ENCODE measurements at places on chromosomes 6 and 20.
A peak's percentile ranks its signal among the peaks of the same experiment; 100 is the strongest.

GRCh38 chr6:44161997-44162338 lies 3.3 kb downstream of the CAPN11 start:
- no peak for DNase-seq

DNA sequence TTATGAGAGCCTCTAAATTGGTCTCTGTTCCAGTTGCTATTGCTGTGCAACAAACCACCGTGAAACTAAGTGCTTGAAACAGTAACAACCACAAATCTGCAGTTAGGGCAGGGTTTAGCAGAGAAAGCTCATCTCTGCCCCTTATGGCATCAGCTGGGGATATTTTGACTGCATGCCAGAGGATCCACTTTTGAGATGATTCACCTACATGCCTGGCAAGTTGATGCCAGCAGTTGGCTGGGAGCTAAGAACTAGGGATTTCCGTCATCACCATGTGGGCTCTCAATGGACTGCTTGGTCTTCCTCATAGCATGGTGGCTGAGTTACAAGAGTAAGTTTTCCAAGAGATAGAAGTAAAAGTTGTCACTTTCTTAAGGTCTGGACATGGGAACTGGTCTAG lies 35.1 kb downstream of the PLCB4 start:
- DNase-seq = no peak

GRCh38 chr6:56887086-56887485 lies 67.8 kb upstream of the BEND6 start:
- no peak for DNase-seq

DNA sequence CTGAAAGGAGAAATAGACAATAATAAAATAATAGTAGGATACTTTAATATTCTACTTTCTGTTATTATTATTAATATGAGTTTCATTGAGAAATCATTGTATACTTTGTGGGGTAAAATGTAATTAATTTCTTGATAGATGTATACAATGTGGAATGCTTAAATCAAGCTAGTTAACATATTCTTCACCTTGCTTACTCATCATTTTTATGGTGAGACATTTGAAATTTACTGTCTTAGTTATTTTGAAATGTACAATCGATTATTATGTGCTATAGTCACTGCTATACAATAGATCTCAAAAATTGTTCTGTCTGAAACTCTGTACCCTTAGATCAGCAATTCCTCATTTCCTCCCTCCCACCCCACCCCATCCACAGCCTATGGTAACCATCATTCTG lies 720.3 kb downstream of the RNF144B start:
- DNase-seq = no peak

- DNase-seq = no peak
Observed at GRCh38 chr6:81624453-81624852, 128.0 kb downstream of the TENT5A start.

DNA sequence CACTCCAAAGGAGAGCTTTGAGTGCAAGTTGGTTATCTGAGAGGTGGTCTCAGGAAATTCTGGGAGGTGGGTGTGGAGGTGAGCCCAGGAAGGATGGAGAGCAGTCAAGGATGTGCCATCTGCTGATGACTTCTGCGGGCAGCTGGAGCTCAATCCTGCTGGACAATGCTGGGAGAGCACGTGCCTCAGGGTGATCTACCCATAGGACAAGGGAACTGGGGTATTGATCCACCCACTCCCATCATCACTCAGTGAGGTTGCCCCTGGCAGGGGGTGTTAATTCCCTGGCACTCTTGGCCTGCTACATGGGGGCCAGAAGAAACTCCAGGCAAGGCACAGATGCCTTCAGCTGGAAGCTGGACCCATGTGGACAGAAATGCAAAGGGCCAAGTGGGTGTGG lies 7.1 kb upstream of the ZBP1 start:
- DNase-seq = peak; percentile 48

DNA sequence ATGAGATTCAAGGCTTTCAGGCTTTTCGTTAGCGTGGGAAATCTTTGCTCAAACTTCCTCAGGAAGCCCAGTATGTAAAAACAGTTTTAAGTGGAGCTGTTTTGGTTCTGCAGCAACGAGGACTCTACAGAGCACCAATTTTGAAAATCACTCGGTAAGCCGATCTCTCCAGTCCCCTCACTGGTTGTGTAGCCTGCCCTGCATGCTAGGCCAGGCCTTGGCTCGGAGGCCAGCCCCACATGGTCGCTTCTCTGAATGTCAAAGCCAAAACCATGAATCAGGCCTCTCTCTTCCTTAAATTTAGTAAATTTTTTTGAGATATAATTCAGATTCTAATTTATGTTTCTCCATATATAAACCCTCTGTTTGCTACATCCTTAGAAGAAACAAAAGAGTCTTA lies 108.0 kb downstream of the CHD6 start:
- no peak for DNase-seq

DNA sequence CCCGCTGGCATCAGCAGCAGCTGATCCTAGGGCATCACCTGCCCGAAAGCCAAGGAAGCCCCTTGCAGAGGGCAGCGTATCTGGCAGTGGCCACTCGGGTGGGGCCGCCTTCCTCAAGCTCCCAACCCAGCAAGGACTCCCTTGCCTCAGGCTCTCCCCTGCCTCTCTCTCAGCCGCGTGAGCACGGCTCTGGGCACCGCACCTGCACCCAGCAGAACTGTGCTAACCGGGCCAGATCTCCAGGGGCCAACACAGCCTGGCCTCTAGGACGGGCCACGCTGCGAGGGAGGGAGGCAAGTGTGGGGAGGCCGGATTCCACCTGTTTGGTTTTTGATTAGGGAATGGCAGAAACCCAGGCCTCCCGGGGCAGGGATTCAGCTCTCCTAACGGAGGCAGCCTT lies 11.8 kb upstream of the MRGBP start:
- no peak for DNase-seq

GRCh38 chr20:2261046-2261485 lies 34.7 kb upstream of the TGM3 start:
- DNase-seq = no peak

- DNase-seq = no peak
Observed at GRCh38 chr6:110876806-110877564, 2.4 kb downstream of the AMD1 start.

DNA sequence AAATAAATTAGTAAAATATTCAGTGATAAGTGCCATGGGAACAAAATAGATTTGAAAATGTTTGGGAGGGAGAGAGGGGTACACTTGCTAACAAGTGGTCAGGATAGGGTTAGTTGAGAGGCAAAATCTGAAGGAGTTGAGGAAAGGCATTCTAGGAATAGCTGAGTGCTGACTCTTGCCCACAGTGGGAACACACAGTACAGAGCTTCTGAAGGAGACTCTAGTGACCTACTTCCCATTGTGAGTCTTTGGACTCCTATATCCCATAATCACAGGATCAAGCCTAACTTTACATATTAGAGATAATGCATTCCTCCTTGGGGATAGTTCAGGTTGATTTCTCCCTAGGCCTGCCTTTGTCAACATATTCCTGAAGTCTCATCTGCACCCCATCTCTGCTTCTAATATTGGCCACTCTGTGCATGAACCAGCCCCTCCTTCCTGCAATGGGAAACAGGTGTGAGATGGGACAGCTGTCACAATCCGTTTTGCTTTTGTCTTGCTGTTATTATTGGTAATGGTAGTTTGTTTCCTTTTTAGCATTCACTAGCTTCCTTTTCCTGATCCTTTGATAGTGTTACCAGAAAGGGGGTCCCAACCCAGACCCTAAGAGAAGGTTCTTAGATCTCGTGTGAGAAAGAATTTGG lies 2.6 kb upstream of the TRIM38 start:
- no peak for DNase-seq

GRCh38 chr6:161220346-161220745 lies 53.5 kb downstream of the AGPAT4 start:
- DNase-seq = no peak

- DNase-seq = no peak
Observed at GRCh38 chr6:96626759-96627364, 63.9 kb downstream of the FHL5 start.

GRCh38 chr6:125066964-125067363 lies 86.6 kb upstream of the TPD52L1 start:
- DNase-seq = peak; percentile 63

DNA sequence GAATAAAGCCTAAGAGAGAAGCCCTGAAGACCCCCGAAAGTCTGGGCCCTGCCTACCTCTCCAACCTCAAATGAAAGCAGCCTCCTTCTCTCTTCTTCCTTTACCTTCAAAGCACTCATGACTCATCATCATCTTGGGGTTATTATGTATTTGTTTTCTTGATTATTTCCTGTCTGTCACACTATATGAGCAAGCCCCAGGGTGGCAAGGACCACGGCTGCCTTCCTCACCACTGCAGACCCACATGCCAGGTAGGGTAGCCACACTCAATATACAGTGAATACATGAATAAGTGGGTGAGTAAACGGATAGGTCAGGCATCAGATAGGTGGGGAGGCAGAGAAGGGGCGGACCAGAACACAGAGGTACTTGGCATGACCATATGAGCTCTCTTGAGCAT lies 8.8 kb downstream of the WFDC3 start:
- no peak for DNase-seq

GRCh38 chr6:30689985-30690384 lies 799 bp downstream of the NRM start:
- no peak for DNase-seq

GRCh38 chr6:155039618-155040017 lies 44.5 kb downstream of the TIAM2 start:
- DNase-seq = no peak
